ENCODE measurements at places on chromosomes 13 and 19.

DNA sequence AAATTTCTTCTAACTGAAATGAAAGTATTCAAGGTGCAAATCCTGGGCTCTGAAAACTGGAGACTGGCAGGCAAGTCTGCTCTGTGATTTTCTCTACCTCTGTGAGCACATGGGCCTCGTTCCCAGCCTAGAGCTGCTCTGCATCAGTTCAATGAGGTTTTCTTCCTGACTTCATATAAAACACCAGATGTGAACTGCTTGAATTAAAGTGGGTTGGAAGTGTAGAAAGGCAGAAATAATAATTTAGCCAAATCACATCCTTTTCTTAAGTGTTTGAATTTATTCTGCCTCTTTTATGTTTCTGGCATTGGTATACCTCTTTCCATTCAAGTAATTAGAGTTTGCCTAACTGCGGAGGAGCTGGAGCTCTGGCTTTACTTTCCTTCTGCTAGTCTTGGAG is 540.8 kb downstream of the OLFM4 start:
- no peak for DNase-seq

- DNase-seq, result no peak
Measured at GRCh38 chr13:59398127-59398526, 765.6 kb downstream of the DIAPH3 start.

- no peak for DNase-seq
Measured at GRCh38 chr19:56838024-56838908, 2.3 kb downstream of the PEG3 start.

- no peak for DNase-seq
Measured at GRCh38 chr13:49746111-49746510, 46.4 kb downstream of the KPNA3 start.

DNA sequence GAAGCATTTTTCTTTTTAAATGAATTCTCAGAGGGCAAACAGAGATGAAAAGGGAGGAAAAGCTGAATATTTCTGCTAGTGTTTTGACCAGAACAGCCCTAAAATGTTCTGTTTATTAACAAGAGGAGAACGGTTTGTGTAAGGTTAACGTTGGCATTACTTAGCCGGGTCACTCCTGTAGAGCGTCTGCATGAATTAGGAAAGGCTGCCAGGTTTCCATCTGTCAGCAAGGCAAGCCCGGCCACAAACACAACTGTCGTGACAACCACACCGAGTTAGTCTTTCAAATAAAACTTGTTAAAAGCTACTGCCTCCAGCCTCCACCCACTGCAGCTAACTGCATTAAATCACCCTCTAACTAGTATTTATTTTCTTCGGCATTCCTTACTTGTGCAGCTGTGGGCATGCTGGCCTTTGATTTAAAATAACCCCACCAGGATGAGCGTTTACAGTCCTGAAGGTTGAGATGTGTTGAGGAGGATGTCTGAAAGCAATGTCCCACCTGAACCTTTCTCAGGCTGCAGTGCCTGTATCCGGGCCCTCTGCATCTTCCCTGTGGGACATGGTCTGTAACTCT is 527.9 kb downstream of the FGF9 start:
- DNase-seq, result no peak

DNA sequence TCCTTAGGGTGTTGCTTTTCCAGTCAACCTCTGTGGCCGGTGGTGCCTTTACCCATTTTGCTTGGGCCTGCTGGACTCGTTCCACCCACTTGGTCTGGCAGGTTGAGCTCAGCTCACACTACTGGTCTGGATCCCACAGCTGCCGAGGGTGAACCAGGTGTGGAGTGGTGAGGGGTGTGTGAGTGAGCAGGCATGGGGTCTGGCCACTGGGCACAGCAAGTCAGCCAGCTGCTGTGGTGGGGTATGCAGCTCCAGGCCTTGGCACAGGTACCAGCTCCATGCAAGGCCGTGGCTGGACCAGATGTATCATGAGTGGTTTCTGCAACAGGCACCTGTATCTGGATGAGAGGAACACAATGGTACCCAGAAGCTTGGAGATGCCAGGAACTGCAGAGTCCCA is 277.6 kb upstream of the KLHL1 start:
- no peak for DNase-seq

DNA sequence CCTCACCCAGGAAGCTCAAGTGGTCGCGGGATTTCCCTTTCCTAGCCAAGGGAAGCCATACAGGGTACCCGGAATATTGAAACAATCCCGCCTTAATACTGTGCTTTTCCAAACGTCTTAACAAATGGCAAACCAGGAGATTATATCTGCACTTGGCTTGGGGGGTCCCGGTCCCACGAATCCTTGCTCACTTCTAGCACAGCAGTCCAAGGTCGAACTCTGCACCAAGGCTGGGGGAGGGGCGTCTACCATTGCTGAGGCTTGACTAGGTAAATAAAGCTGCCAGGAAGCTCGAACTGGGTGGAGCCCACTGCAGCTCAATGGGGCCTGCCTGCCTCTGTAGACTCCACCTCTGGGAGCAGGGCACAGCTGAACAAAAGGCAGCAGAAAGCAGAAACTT is 1644.8 kb downstream of the PCDH9 start:
- DNase-seq, result no peak

DNA sequence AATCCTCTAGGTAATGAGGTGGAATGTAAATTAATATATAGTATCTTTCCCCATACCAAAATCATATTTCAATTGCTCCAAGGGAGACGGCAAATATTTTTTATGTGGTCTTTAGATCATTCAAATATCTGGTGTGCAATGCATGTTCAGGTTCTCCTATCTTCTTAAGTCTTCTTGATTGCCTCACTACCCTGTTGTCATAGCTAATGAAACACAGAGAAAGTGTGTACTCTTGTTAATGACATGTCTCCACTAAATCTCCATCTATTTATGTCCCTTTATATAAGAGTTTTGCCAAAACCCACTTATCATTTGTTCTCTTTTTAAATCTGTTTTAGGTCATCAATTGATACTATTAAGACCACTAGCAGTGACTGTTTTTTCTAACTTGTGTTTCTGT is 6.6 kb downstream of the STARD13 start:
- no peak for DNase-seq

DNA sequence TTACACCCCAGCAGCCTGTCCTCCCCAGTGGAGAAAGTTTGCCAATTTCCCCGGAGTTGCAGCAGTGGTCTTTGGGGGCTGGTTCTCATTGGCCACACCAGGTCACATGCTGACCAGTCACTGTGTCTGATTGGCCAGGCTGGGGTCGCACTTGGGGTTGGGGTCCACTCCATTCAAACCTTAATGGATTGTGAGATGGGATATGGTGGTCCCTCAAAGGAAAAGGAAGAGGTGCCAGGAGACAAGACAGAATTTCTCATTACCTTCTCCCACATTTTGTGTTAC is 3.4 kb downstream of the PPM1N start:
- DNase-seq, result no peak

DNA sequence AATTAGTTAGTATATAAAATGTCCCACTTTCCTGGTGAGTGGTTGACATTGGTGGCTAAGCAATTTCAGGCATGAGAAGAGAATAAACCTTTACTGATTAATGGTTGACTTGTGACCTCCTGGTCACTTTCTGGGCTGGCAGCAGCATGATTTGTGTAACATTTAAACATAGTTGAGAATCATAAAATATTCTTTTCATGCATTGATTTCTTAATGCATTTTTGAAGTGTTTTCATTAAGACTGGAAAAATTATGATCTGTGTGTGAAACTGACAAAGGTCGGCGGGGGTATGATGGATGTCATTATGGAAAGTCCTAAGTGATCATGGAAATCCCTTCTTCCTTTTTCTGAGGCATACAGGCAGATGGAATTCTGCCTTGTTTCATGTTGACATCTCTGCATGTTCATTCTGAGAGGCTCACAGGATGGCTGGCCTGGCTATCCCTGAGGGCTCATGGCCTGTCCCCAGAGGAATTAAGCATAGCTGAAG is 98.7 kb upstream of the RNF113B start:
- DNase-seq, result no peak

GRCh38 chr13:105069106-105069505 is 1466.4 kb downstream of the EFNB2 start:
- no peak for DNase-seq

DNA sequence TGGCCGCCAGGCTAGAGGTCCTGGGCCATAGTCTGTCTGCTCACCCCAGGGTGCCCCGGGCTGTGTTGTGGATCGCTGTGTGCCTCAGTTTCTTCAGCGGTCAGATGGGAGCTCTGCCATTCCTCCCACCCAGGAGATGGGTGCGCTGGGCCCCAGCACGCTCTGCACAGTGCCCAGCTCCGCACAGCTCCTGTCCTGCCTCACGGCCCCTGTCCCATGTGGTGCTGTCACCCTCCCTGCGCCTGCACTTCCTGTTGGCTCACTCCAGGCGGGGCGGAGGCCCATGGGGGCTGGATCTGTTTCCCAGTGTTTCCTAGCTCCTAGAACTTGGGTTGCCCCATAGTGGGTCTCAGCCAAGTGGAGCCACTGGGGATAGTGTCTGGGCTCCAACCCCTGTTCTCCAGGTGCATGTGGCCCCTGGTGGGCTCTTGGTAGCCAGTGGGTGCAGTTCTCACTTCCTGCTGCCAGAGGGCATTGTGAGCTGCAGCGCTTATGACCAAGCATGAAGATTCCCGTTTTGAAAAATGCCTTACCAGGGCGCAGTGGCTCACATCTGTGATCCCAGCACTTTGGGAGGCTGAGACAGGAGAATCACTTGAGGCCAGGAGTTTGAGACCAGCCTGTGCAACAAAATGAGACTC is 69.8 kb downstream of the KDM4B start:
- no peak for DNase-seq

Data from NCI-H1694 treated with DMSO at 0.1 percent for 48 hours (cell line).